ENCODE measurements at places on chromosomes 6 and 20. TPM values are rescaled to one million over a fixed set of nuclear protein-coding genes. Genes with fewer than 3 reads are reported as not detected.

- peak overlapping the region; percentile 97 for H3K4me3 ChIP-seq
- H3K4me1 ChIP-seq, result peaks cover 13% of the 10 kb centered on the region
- H3K27ac ChIP-seq, result peak overlapping the region; percentile 82
These were observed 521 bp downstream of the CDK5RAP1 start for GRCh38 chr20:33400812-33401183.

- DNase-seq, result no peak
- H3K36me3 ChIP-seq, result no peaks in the 10 kb centered on the region
- H3K4me1 ChIP-seq, result peaks cover 11% of the 10 kb centered on the region
- no peaks in the 10 kb centered on the region for H3K27me3 ChIP-seq
- H3K27ac ChIP-seq, result no peak overlapping the region
- H3K4me3 ChIP-seq, result no peak overlapping the region
These were observed 73.1 kb downstream of the NOL4L start for GRCh38 chr20:32512047-32512385.

DNA sequence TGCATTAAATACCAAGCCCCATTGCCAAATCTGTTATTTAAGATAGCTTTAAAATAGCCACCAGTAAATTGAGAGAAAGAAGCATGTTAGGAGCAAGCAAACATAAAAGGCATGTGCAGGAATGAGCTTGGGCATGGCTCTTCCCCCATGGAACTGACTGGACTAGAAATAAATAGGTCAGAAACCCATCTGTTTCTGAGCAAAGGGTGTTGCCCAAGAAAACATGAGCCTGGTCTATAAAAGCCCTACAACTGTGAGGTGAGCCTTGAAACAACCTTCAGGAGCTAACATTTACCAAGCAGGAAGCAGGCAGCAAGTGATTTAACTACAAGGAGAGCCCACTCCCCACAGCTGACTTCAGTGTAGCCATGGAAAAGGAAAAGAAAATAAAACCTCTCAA, 126.3 kb downstream of the C6orf118 start:
- no peak overlapping the region for H3K27ac ChIP-seq
- no peaks in the 10 kb centered on the region for H3K36me3 ChIP-seq
- H3K4me1 ChIP-seq, result no peaks in the 10 kb centered on the region
- H3K27me3 ChIP-seq, result no peaks in the 10 kb centered on the region
- no peak overlapping the region for H3K4me3 ChIP-seq
- no peak for DNase-seq

DNA sequence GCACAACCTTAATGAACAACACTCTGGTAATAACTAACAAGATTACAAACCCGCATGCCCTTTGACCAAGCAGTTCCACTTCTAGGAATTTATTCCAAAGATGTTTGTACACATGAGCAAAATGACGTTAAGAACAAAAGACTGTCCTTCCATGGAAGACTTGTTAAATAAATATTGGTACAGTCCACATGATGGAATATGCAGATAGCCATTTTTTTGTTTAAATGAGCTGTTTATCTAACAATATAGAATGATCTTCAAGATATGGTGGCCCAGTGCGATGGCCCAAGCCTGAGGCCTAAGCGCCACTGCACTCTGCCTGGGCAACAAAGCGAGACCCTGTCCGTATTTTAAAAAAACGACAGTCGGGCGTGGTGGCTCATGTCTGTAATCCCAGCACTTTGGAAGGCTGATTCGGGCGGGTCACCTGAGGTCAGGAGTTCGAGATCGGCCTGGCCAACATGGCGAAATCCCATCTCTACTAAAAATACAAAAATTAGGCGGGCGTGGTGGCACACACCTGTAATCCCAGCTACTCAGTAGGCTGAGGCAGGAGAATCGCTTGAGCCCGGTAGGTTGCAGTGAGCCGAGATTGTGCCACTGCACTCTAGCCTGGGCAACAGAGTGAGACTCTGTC, 7.4 kb upstream of the AHCY start:
- DNase-seq, result no peak
- H3K27ac ChIP-seq, result no peak overlapping the region
- no peaks in the 10 kb centered on the region for H3K36me3 ChIP-seq

- H3K27me3 ChIP-seq, result no peaks in the 10 kb centered on the region
- H3K27ac ChIP-seq, result no peak overlapping the region
- peaks cover 100% of the 10 kb centered on the region for H3K36me3 ChIP-seq
These were observed 25.0 kb downstream of the NDUFAF5 start for GRCh38 chr20:13809855-13810254.

- H3K27me3 ChIP-seq, result no peaks in the 10 kb centered on the region
- H3K36me3 ChIP-seq, result peaks cover 59% of the 10 kb centered on the region
- no peak overlapping the region for H3K4me3 ChIP-seq
- no peak overlapping the region for H3K27ac ChIP-seq
These were observed 39.2 kb downstream of the KIF3B start for GRCh38 chr20:32316667-32317066.

DNA sequence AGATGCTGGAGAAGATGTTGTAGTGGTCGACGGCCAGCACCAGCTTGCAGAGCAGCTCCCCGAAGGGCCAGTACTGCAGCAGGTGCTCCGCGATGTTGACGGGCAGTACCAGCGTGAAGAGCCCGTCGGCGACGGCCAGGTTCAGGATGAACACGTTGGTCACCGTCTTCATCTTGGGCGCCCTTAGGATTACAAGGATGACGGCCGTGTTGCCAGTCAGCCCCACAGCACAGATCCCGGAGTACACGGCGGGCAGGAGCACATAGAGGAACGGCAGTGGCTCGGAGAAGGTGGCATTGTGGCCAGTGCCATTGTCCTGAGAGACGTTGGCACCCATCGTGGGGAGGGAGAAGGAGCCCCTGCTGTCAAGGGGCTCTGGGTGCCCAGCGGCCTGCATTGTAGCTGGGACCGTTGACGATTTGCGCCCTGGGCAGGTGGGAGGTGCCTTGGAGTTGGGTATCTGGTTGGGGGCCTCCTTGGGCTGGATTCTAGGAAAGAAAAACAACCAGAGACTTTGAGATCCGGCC, 867 bp downstream of the NPBWR2 start:
- peaks cover 11% of the 10 kb centered on the region for H3K4me1 ChIP-seq
- DNase-seq, result no peak
- H3K36me3 ChIP-seq, result no peaks in the 10 kb centered on the region
- no peak overlapping the region for H3K27ac ChIP-seq
- no peak overlapping the region for H3K4me3 ChIP-seq

DNA sequence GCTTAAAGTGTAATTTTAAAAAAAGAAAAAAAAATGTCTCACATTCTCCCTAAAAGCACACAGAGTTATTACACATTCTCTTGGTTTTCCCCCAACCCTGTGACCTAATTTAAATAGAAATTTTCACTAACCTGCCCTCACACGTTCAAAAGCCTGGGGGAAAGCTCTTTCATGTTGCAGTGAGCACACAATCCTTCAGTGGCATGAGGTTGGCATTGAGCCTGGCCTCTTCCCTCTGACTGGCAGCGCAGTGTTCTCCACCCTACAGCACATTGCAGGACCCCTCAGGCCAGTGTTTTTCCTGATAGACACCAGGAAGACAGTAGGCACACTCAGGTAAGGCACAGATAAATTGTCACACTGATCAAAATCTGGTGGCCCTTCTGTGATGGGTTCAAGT, 34.1 kb downstream of the TNFRSF21 start:
- H3K4me3 ChIP-seq, result no peak overlapping the region
- no peaks in the 10 kb centered on the region for H3K27me3 ChIP-seq
- peaks cover 4% of the 10 kb centered on the region for H3K36me3 ChIP-seq
- no peak for DNase-seq
- H3K27ac ChIP-seq, result no peak overlapping the region

DNA sequence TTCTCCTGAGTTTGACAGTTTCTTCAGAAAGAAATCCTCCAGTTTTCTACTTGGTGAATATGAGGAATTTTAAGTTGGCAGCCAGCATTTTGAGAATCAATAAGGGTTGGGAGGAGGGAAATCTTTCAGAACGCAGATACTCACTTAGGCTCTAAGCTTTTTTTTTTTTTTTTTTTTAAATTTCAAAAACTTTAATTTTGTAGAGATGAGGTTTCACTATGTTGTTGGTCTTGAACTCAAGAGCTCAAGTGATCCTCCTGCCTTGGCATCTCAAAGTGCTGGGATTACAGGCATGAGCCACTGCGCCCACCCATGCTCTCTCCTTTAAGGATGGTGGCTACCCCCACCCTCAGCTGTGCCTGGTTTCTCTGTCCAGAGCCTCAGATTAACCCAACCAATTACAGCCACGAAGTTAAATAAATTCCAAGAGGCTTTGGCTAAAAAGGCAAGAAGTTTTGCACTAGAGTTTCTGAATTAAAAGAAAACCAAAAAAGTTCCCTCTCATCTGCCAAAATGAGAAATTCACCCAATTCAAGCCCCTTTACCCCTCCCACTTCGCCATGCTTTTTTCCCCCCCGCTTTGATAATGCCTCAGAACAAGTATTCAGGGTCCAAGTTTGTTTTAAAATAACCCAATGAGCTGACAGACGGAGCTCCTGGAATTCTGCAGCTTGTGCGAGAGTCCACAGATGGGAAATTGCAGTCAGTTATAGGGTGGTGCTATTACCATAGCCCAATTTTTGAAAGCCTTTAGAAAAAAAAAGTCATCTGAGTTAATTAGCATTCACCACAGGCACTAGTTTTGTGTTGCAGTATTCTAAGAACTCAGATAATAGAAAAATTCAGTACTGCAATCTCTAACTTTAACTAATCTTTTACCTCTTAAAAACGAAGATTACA, 94.3 kb upstream of the BEND3 start:
- no peak overlapping the region for H3K4me3 ChIP-seq
- no peak overlapping the region for H3K27ac ChIP-seq
- no peaks in the 10 kb centered on the region for H3K27me3 ChIP-seq
- peaks cover 5% of the 10 kb centered on the region for H3K36me3 ChIP-seq
- no peak for DNase-seq

SLC17A9 gene
- 2.9 TPM for total RNA-seq

TP53TG5 gene
- total RNA-seq, result 1.1 TPM

OXT gene
- total RNA-seq, result not detected

Data from esophagus muscularis mucosa (tissue), 4 donors.